ENCODE measurements at places on chromosomes 5 and 9.

DNA sequence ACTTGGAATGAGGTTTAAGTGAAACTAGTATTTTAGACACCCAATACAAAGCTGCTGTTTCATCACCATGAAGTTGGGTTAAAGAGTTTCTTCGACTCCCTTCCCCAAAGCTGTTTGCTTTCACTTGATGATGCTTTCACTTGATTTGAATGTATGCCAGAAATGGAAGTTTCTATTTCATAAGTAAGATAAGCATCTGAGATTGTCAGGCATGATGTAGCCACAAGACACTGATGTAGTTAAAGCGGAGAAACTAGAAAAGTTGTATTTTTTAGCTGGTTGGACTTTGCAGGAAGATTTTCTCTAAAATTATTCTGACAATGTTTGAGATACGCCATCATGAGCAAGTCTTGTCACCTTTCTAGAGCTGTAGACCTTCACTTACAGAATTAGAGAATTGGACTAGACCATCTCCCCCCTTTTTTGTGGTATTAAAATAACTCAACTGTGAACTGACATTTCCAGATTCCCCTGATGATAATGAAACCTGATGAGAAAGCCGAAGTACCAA is 20.0 kb downstream of the MOCS2 start:
- no peak for DNase-seq

DNA sequence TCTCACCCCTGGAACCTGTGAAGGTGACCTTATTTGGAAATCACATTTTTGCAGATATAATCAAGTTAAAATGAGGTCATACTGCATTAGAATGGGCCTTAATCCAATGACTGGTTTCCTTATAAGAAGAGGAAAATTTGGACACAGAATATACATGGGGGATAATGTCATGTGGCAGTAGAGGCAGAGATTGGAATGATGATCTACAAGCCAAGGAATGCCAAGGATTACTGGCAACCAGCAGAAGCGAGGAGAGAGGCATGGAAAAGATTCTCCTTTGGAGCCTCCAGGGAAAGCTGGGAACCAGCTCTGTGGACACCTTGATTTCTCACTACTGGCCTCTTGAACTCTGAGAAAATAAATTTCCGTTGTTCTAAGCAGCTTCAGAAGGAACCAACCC is 20.2 kb upstream of the CEP78 start:
- no peak for DNase-seq

DNA sequence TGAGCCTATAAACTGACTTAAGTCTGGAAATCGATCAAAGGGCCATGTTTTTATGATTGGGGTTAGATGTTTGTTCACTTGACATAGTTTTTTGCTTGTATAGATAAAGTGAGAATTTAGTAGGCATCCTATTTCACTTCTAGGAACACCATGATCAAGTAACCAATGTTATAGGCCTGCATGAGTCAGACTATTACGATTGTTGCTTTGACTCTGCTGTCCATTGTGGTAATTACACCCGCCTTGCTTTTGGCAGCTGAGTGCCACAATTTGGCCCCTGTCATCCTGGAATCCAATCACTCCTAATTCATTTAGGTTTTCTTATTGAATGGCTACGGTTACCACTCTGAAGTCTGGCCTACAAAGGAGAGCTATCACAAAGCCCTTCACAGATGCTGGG is 67.8 kb upstream of the IL33 start:
- DNase-seq = no peak

- DNase-seq = no peak
These were observed 233.9 kb upstream of the ZNF608 start for GRCh38 chr5:124980163-124980941.

DNA sequence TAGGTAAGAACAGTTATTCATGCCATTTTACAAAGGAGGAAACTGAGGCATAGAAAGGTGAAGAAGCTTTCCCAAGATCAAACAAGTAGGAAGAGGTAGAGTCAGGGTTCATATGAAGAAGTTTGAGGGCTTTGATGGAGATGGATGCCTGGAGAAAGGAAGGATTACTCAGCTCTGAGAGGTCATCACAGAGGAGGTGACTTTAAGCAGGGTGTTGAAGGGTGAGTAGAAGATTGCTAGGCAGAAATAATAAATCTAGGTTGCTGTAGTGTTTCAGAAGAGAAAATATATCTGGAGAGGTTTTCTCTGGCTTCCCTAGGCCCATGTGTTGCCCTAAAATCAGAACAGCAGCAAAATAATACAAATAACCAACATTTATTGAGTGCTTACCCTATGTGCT is 196.3 kb downstream of the PALM2AKAP2 start:
- no peak for DNase-seq

- DNase-seq = no peak
These were observed 16.8 kb upstream of the PHYKPL start for GRCh38 chr5:178249191-178249989.

- no peak for DNase-seq
These were observed 3.6 kb downstream of the PCDHAC2 start for GRCh38 chr5:140969880-140970279.

DNA sequence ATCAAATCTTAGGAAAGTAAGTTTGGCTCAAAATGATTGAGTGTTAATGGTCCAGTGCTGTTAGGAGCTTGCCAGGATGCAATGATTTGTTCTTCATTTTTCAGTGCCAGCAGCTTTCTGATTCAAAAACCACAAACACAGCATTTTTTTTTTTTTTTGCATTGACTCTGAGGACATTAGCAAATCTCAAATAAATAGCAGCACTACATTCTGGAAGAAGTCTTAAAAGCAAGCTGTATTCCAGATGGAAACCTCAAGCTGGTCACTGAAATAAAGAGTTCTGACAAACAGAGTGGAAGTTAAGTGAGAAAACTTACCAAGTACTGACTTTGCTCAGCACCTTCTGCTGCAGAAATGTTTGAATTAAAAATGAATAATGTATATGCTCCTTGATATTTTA is 1653.1 kb upstream of the CDH9 start:
- DNase-seq = no peak

- no peak for DNase-seq
These were observed 215.7 kb upstream of the TBC1D2 start for GRCh38 chr9:98471185-98471584.

DNA sequence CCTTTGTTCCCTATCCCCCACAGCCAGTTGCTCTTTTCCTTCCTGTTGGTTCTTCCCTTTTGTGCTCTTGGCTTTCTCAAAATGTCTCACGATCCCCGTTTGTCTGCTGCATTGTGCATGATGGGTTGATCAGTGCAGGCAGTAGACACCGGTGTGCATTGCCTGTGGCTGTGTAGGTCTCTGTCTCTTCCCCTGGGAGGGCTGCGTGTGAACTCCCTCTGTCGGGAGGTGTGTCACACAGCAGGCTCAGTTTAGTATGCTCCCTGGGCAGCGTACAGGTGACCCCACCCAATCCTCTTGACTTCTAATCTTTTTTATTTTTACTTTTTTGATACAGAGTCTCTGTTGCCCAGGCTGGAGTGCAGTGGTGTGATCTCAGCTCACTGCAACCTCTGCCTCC is 265.3 kb downstream of the FSTL4 start:
- no peak for DNase-seq

GRCh38 chr5:161400583-161400982 is 145.9 kb downstream of the GABRB2 start:
- DNase-seq = no peak

- DNase-seq = no peak
These were observed 82.7 kb upstream of the CTSL start for GRCh38 chr9:87643107-87643650.

DNA sequence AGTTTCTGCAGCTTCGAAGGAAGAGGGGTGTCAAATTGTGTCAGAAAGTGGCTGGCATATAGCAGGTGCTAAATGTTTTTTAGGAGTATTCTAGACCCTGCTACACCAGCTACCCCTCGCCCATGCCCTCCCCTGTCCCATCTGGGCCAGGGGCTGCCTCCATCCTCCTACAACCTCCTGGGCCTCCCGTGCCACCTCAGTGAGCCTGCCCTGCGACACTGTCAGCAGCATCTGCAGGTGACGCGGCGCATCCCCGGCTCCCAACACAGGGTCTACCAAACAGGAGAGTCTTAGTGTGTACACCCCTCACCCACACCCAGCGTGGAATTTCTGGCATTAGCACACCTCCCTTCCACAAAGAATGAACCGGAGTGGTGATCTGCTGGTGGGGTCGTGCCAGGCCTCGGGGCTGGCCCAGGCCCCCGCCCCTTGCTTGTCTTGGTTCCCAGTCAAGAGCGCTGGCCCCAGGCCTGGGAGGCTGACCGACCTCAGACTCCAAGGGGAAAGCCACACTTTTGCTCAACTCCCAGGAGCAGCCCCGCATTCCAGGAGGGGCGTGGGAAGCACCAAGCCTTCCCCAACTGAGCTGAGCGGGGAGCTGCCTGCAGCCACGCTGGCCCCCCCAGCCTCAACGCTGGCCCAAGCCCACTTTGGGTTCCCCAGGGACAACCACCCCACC is 55.2 kb downstream of the NEURL1B start:
- DNase-seq = no peak

- DNase-seq = no peak
These were observed 42.3 kb upstream of the CXXC5 start for GRCh38 chr5:139605887-139606286.

DNA sequence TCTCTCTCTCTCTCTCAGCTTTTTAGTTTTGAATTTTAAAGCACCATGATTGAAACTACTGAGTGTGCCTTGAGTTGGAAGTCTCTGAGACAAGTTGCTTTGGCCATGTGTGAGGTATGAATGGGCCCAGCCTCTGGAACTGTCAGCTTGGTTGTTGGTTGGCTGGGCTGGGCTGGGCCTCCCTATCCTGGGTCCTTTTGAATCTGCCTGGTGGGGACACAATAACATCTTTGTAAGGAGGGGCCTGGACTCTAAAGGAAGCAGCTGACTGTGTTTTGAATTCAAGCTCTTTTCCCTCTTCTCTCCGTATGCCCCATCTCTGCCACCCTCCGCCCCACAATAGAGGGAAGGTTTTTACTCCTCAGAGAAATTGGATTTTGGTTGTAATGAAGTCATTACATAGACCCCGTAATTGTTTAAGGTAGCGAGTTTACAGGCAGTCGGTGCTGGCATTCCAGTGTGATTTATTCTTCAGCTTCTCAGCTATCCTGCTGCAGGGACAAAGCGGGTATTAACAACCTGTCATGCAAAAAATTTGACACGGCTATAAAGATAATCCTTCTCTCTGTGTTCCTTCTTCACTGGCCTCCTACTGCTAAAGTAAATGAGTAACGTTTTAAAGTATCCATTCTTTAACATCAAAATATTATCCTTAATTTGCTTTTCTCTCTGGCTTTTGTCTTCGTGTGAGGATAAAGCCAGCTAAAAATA is 105.4 kb downstream of the DAPK1 start:
- DNase-seq = no peak

GRCh38 chr5:71882826-71883741 is 164.0 kb downstream of the CARTPT start:
- DNase-seq = no peak

DNA sequence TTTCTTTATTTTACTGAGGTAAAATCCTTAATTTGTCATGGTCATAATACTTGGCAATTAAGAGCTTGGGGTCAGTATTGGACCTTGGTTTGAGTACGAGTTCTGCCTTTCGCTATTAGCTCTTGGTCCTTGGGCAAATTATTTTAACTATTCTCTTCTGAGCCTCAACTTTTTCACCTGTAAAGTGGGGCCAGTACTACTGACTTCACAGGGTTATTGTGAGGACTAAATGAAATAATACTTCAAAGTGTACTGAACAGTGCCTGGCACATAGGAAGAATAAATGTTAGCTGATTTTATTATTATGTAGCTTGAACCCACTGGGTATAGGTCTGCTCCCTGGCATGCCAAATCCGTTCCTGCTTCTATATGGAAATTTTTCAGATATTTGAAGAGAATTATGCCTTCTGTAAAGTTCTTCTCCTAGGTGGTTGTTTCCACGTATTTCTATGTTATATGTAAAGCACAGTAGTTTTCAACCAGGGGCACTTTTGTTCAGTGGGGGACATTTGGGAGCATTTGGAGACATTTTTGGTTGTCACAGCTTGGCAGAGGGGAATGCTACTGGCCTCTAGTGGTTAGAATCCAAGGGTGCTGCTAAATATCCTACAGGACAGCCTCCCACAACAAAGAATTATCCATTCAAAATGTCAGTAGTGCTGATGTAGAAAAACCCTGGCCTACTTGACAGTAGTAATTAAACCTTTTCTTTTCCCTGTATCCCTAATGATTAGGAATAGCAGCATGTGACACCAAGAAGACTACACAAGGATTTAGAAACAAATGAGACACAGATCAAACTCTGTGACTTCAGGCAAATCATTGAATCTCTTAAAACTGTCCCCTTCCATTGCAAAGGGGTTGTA is 4.5 kb downstream of the RCL1 start:
- DNase-seq = no peak

GRCh38 chr5:78245136-78245535 is 49.4 kb downstream of the AP3B1 start:
- no peak for DNase-seq

GRCh38 chr9:14497476-14497875 is 183.5 kb upstream of the NFIB start:
- DNase-seq = no peak

DNA sequence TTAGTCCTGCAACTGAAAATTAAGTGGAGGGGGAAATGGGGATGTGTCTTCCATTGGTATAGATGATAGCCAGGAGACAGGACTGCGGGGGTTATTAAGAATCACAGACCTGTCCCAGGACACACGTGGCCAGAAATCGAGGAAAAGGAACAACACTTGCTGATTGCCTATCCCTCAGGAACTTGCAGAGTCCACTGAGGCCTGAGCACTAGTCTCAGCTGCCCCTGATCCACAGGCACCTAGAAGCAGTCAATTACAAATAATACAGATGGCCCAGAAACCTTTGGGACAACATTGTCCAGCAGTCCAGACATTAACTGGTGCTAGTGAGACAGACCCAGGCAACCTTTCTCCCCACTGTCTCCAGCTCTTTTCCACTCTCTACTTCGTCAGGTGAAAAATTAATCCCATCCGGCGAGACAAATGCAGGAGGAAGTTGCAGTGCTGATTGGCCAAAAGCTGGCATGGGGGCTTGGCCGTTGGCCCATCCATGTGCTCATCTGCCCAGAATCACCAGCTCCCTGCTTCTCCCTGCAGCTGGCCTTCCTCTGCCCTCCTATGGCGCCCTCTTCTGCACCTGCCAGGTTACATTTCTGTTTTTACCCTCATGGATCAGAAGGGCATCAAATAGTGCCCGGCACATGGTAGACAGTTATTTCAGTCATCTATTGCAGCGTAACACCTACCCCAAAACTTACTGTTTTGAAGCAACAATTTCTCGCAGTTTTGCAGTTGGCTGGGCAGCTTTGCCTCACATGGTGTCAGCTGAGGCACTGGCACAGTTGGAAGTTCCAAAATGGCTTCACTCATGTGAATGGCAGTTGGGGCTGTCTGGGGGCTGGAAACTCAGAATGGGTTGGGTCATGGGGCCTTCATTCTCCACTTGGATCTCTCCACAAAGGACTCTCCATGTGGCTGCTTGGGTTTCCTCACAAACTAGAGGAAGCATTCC is 3.6 kb upstream of the B4GALT1 start:
- no peak for DNase-seq

- no peak for DNase-seq
These were observed 1193.7 kb upstream of the CDH18 start for GRCh38 chr5:21181609-21182125.

GRCh38 chr5:57600321-57600720 is 117.7 kb upstream of the ACTBL2 start:
- DNase-seq = no peak

- no peak for DNase-seq
These were observed 290.6 kb upstream of the ADCY2 start for GRCh38 chr5:7105358-7105757.

GRCh38 chr9:130487500-130487899 is 42.7 kb downstream of the ASS1 start:
- DNase-seq = no peak

GRCh38 chr9:126523611-126524111 is 90.1 kb upstream of the LMX1B start:
- no peak for DNase-seq
